Left hindlimb (tissue), 1 donor: ENCODE measurements at places on chromosomes 4 and X.

GRCh38 chrX:36344301-36344700, 424.8 kb downstream of the CFAP47 start:
- DNase-seq, result no peak

- DNase-seq, result no peak
Observed at GRCh38 chr4:163395758-163396157, 52.1 kb downstream of the NPY5R start.

- DNase-seq, result no peak
Observed at GRCh38 chr4:26583538-26583864, 383 bp upstream of the TBC1D19 start.

DNA sequence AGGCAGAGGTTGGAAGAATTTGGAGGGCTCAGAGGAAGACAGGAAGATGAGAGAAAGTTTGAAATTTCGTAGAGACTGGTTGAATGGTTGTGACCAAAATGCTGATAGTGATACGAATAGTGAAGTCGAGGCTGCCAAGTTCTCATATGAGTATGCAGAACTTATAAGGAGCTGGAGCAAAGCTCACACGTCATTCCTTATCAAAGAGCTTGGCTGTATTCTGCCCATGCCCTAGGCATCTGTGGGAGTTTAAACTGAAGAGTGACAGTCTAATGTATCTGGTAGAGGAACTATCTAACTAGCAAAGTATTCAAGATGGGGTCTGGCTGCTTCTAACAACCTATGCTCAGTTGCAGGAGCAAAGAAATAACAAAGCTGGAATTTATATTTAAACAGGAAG, 102.1 kb downstream of the PCDH18 start:
- DNase-seq, result no peak
